ENCODE measurements at places on chromosomes 7 and 10.

DNA sequence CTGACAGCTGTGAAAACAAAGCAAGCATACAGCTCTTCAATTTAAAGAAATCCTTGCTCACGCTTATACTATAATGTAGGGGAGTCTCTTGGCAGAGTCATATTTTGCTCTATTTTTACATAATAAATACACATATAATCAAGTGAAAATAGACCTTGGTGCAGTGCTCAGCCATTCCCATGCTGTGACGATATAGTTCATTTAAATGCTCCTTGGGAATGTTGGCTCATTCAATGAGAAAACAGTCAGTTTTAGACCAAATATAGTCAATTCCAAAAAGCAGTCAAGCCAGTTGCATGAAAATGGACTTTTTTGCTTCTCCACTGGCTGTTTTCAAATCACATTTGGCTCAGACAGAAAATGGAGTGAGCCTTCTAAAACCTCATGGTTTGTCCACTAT lies 587.4 kb downstream of the SUGCT start:
- no peak for DNase-seq

DNA sequence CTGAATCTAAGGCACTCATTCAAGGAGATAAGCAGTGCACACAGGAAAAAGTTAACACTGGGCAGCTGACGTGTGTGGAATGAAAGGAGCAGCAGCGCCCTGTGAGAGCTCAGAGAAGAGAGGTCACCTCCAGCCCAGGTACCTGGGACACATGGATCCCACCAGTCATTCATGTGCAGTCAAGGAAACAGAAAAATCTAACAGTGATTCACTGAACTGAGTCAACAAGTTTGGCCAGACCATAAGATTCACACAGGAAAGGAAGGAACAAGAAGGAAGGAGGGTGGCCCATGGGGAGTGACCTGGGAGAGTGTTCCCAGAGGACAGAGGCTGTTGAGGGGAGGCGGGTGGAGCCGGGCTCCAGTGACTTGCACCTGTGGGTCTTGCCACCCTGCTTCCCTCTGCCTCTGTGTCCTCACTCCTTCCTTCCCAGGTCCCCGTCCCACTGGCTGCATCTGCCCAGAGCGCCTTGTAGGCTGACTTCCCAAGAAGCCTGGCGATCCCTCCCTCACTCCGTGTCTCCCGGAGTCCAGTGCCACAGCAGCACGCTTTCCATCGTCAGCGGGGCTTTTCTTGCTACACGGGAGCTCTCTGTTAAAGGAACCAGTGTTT lies 27.7 kb downstream of the RNF32 start:
- no peak for DNase-seq

DNA sequence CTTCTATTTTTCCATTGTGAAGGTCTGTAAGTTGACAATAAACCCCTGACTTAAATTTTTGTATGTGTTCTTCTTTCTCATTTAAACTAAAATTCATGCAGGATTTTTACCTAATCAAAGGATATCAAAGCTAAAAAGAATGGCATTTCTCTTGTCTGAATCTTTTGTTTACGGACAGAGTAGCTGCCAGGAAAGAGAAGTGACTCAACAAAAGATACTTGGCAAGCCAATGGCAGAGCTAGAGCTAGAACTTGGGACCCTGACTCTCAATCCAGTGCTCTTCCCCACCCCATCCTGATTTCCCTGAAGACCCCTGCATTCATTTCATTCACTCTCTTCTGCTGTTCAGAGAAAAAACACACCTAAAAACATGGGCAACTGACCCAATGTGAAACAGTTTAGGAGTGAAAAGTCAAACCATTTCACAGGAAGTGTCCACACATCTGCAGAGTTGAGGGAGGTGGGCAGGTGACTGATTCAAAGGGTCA lies 40.2 kb upstream of the PDLIM1 start:
- no peak for DNase-seq

- no peak for DNase-seq
Measured at GRCh38 chr7:7354674-7355073, 172.3 kb downstream of the C1GALT1 start.

DNA sequence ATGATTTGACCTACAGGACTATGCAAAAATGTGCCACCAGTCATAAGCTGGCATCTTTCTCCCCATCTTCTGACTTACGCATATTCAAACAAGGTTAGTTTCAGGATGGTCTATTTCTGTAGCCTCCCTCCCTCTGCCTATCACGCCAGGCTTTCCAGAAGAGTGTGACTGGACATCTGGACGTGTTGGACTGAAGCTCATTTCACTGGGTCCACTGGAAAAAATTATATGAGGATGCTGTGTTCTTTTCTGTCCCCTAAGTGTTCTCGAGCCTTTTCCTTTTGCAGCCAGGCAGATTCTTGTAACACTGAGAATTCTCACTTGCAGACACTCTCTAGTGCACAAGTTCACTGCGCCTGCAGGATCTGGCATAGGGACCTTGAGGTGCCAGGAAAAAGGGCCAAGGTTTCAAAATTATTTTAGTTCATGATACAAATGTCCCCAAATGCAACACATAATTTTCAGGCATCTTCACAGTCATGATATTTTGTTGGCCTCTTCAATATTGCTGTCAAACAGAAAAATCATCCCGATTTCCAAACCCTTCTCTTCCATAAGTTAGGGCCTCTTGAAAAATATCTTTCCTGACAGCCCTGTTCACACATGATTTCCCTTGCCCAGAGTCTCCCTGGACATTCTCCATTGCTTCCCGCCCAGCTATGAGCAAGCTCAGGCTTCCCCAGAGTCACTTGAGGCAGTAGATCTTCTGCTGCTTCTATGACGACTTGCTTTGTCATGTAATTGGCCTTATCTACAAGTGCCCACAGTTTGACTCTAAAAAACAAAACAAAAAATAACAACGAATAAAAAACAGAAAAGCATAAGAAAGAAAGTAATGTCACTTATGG lies 170.4 kb downstream of the BMPER start:
- DNase-seq: no peak

DNA sequence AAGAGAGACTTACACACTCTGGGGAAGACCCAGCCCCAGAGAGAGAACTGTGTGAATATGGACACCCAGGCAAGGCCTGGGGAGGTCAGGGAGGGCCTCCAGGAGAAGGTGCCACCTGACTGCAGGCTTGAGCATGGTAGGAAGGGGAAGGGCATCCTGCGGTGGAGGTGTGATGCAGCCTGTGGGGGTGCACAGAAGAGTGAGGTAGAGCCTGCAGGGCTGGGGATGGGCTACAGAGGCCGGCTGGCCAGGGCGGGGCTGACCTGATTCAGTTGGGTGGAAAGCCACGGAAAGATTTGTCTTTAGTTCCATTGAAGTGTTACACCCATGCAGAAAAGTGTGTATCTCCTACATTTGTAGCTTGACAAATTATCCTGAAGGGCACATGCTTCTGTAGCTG lies 47.6 kb downstream of the ZMIZ1 start:
- no peak for DNase-seq

DNA sequence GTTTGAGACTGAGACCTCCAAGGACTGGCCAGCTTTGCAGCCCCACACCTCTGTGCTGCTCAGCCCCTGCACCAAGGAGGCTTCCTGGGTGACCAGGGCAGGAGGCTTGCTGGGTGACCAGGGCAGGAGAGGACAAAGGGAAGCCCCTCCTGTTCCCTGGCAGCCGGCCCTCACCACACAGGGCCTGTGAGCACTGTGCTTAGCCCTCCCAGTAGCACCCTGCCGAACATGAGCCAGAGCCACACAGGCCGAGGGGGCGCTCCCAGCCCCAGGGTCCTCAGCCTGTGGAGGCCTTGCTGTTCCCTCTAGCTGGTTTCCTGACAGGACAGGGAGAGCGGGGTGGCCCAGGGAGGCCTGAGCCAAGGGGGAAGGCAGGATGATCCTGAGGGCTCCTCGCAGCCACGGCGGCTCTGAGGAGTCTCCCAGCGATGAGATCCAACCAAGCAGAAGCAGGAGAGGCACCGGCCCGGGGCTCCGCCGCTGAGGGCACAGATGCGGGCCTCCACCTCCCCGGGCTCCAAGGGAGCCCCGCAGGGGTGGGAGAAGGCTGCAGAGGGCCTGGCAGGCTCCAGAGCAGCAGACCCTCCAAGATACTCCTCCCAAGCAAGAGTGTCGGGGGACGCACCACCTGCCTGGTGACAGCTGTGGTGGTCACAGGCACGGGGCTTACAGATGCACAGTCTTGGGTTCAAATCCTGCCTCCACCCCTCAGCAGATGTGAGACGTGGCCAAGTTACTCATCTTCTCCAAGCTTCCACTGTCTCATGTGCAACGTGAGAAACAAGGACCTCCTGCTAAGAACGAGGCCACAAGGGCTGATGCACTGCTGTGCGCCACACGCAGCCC lies 22.5 kb downstream of the WDR86 start:
- DNase-seq: no peak

- DNase-seq: no peak
Measured at GRCh38 chr7:3003936-3004335, 39.7 kb downstream of the CARD11 start.

DNA sequence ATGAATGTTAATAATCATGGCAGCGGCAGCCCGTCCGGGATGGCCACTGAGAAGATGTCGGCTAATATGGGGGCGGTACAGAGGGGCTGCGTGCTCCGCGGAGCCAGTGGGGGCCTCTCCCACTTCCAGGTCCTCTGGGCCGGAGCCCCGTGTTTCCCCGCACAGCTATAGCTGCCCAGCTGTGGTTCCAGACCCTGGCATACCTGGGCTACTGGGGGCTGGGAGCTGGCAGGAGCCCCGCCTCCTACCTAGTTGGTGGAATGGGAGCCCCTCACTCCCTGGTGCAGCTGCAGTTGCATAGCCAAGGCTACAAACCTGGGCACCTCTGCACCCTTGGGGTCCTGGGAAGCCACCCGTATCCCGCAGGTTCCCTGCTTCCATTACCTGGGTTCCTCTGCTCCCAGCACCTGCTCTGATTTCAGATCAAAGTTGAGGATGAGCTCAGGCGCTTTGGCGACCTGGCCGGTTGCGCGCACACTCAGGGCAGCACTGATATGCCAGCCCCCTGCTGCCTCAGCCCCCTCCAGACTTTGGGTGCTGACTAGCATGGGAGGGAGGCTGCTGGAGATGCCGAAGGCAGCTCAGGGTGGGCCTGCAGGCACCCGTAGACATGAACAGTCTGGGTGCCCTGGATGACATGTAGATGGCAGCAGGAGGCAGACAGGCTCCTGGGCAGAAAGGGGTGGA lies 236.5 kb upstream of the SEMA3D start:
- no peak for DNase-seq

GRCh38 chr7:142279601-142280000 lies 21.7 kb upstream of the PRSS58 start:
- no peak for DNase-seq
